ENCODE measurements at places on chromosomes 3 and 15.

DNA sequence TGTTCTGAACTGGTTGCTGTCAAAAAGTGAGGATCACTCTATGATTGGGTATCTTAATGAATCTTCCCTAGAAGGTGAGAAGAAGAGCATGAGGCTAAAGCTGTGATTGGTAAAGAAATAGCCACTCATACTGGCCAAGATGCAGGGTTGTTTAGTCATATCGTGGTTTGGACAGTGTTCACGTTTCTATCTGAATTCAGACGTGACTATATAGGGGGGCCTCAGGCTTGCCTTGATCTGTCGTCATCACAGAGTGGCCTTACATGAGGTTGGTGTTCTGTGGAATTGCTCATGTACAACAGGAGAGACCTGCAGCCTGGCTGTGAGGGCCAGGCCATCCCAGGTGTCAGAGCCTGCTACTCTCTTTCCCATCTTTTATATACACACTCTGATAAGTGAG lies 12.4 kb downstream of the RTP2 start:
- DNase-seq = no peak

GRCh38 chr15:35987056-35987455 lies 441.1 kb upstream of the DPH6 start:
- DNase-seq = no peak

DNA sequence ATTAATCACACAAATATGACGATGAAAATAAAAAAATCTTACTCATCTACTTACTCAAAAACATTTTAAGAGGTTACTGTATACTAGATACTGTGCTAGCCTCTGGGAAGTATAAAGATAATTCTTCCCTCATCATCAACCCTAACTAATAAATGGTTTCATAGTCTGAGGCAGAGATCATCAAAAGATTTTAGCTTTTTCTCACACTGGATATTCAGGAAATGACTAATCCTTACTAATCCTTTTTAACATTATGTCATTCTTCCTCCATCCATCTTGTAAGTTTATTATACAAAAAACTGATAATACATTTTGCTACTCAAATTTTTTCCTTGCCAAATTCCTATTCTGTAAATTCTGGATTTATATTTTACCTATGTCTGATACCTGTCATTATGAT lies 29.7 kb downstream of the ACAD11 start:
- DNase-seq = no peak

DNA sequence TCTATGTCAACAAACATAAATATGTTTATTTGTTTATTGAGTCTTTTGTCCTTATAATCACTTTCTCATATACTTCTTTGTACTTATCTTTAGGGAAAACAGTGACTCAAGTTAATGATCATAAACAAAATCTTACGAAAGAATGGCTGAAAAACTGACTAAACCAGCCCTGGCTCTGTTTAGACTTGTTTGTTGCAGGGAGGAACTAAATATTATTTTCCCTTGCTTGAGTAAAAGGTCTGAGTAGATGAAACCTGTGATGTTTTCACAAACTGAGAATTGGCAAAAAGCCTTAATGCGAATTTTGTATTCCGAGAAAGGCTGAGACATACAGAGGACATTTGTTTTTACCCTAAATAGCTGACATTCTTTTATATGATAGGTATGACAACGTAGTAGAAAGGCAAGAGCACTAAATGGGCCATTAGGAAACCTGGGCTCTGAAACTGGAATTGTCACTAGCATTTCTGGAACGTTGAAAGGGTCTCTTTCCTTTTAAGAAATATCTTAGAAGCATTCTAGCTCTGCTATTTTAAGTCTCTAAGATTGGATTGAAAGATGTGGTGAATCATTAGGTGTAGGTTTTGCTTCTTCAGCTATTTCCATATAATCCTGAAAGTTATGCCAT lies 18.2 kb upstream of the CLDN16 start:
- DNase-seq = no peak

- DNase-seq = no peak
Measured at GRCh38 chr3:100023150-100023549, 91.2 kb downstream of the FILIP1L start.

GRCh38 chr15:25175033-25175788 lies 220.4 kb downstream of the SNRPN start:
- DNase-seq = no peak

DNA sequence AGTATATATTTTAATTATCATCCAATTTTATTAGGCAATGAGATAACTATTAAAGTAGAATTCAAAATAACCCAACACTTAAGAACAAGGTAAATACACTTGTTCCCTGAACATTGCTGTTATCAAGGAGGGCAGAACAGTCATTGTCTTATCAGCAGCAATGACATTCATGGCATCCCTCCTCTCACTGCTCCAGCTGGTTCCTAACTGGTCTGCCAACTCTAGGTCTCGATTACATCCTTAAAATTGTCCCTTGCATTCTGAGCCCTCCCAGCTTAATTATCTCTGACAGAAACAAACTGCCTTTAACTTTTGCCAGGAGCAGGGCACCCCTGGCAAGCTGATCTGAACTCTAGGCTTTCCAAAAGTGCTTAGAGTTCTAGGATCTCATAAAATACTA lies 14.0 kb upstream of the DYNC1LI1 start:
- no peak for DNase-seq

DNA sequence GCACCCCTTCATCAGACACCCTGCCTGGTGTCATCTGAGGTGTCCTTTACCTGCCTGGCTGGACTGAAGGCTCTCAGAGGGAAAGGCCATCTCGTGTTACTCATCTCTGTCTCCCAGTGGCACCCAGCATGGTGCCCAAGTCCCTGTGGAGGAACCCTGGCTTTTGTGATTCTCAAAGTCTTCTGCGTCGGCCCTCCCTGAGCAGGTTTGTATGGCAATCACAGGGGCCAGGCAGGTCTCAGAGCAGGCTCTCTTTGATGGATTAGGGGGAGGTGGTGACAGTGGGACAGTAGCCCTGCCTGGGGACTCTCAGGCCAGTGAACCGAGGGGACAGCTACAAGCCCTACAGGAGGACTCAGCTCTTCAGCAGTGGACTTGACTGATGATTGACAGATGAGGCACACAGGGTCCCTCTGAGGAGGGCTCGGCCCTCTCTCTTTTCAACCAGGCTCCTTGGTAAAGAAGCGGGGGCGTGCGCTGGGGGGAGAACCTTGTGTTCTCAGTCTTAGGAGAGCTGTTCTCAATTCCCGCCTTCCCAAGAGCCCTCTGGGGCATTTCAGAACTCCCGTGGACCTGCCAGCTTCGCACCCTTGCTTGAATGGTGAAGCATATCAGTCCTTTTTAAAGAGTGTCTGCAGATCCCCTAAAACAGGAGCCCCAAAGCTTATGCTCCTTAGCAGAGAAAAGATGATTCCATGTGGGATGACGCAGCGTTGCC lies 108.3 kb downstream of the VGLL4 start:
- no peak for DNase-seq

DNA sequence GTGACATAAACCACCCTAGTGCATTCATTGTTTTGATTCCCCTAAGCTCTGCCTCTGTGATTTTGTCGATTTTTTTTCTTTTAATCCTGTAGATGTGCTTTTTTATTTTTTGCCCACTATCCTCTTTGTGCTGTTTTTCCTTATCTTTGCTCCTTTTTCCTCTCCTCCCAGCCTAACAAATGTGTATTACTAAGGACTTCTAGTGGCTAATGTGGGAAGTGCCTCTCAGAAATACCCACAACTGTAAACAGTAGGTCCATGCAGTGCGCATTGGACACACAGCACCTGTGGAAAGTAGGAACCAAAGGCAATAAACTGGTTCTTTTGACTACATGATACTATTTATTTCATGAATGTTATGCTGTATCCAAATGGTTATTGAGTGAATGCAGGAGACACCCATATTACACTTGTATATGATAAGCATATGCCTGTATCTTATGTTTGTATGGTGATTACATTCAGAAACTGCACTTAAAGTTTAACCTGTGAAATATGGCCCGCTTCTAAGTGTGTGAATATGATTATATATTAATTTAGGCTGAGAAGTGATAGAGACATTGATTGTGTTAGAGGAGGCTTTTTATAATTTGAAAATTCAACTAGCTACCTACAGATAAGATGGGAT lies 147.8 kb downstream of the PLCL2 start:
- no peak for DNase-seq
